Activated CD4-positive, CD25-positive, alpha-beta regulatory T cell (primary cell): ENCODE measurements at places on chromosomes 1 and 21.

DNA sequence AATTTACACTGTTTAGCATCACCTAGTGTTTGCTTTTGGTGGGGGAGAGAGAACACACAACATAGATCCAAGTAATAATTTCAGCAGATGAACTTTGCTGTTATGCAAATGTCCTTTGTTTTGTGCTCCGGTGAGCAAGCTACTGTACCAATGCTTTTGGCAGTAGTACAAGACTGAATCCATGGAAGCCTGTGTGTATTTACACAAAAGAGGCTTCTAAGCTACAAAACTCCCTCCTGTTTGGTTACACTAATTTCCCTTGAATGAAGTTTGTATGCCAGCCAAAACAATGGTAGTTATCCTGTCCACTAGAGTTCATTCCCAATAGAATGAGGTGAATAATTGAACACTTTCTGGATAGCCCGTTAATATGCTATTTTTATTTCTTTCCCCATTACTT, 320.5 kb downstream of the KCTD3 start:
- no peak for DNase-seq

DNA sequence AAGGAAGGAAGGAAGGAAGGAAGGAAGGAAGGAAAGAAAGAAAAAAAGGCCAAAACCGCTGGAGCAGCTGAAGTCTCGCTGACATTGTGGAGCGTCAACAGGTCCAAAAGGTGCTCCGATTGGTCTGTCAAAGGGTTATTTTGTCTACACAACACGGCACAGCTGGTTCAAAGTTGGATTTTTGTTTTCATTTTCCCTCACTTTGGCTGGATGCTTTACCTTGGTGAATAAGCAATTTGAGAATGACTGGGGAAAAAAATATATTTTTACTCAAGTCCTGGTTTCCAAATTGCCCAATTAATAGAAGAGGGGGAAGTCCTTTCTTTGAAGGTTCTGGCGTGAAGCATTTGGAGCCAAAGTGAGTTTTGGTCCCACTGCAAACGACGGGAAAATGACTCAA, 19.3 kb upstream of the PAX7 start:
- DNase-seq: no peak

GRCh38 chr1:9529190-9529589, 10.1 kb upstream of the SLC25A33 start:
- DNase-seq: no peak

- no peak for DNase-seq
Measured at GRCh38 chr1:197910120-197910991, 6.8 kb upstream of the LHX9 start.

DNA sequence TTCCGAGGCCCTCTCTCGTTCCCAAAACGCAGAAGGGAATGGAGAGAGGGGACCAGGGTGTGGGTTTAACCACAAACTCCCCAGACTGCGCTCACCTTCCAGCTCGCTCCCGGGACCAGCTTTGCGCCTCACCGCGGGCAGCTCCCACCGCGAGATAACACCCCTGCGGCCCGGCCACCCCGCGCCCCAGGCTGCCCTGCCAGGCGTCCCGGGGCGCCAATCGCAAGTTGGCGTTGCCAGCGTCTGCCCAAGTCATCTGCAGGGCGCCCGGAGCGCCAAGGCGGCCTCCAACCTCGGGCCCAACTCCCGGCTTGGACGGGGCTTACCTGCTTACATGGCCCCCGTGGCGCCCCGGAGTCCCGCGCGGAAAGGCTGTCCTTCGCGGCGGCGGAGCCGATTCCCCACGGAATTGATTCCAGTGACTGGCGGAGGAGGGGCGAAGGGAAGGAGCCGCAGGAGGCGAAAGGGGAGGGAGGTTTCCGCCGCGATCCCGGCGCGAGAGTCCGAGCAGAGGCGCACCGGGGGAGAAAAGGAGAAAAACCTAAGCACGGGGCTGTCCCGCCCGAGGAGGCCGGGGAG, 456 bp downstream of the PTPN14 start:
- DNase-seq: no peak

DNA sequence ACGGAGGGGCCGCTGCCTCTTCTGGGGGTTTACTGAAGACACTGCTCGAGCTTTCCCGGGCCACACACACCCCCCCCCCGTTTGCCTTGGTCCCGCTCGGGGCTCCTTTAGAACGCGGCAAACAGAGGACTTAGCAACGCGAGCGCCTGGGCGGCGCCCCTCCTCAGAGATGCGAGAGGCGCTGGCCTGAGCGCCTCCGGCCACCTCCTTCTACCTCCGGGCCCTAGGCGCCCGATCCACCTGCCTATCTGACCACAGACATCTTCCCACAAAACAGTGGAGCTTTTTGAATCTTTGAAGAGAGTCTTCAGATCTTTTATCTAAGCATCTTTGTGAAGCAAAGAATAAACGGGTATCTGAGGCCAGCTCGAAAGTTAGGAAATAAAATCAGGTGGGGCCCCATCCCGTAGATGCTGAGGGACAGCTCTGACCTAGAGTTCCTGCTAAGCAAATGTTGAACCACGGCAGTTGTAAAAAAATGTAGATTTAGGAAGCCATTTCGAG, 436 bp upstream of the TTLL7 start:
- no peak for DNase-seq

DNA sequence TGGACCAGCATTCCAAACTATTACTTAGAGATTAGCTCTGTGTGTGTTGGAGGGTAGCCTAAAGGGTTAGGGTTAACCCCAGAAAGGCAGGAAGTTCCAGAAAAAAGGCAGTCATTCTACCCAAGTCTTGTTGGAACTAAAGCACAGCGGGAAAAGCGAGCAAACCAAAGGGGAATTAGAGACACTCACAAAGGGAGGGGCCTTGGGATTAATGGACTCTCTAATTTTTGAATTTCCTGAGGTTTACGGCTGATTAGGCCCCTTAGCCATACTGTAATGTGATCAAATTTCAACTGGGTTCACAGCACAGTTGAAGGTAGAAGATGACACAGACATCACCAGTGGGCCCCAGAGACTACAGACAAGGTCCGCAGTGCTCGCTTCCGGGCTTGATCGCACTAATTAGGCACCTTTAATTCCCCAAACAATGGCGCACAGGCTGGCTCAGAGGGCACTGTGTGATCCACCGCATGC, 28.3 kb downstream of the CAPZB start:
- DNase-seq: no peak

DNA sequence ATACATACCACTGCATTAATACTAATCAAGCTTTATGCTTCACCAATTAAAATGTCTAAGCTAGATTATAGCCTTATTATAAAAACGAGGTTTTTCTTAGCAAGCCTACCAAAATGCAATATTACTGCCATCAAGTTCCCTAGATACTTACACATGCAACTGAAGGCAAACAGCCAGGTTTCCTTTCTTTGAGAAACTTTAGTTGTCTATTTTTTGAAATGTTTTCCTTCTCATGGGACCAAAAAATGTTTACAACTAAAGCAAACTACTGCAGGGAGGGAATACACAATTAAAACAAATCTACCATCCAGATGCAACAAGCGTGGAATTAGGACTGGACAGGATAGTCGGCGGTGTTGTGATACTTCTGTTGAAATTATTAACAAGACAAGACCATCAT, 1.3 kb downstream of the ZNF644 start:
- DNase-seq: no peak

GRCh38 chr1:174217248-174217647, 57.9 kb downstream of the RABGAP1L start:
- no peak for DNase-seq

DNA sequence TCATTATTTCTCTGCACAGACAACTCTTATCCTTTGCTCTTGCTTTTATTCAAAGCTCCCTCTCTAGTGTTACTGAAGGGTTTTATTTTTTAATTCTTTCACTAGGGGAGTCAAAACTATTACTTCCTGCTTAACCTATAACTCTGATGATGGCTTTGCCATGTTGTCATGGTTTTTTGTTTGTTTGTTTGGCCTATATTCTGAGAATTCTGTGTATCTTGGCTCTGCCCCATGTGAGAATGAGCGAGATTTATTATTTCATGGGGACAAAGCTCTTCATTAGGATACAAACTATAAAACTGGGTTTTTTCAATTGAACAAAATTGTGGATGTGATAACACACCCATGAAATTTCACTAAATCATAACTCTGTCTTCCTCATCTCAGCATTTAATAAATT, 190.5 kb upstream of the C1orf105 start:
- DNase-seq: no peak

DNA sequence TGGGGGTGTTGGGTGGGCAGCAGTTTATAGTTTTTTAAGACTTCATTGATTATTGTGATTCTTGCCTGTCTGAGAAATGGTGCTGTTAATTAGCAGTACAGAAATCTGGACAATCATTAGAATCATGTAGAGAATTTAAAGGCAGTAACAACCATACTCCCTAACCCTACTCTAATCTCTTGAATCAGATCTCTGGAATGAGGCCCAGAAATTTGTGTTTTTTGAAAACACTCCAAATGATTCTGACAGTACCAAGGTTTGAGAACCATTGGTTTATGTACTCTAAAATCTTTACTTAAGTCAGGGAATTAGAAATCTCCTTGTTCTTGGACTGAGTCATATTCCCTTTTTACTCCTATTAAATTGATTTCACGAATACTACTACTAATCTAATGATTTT, 24.0 kb downstream of the FNBP1L start:
- DNase-seq: no peak

DNA sequence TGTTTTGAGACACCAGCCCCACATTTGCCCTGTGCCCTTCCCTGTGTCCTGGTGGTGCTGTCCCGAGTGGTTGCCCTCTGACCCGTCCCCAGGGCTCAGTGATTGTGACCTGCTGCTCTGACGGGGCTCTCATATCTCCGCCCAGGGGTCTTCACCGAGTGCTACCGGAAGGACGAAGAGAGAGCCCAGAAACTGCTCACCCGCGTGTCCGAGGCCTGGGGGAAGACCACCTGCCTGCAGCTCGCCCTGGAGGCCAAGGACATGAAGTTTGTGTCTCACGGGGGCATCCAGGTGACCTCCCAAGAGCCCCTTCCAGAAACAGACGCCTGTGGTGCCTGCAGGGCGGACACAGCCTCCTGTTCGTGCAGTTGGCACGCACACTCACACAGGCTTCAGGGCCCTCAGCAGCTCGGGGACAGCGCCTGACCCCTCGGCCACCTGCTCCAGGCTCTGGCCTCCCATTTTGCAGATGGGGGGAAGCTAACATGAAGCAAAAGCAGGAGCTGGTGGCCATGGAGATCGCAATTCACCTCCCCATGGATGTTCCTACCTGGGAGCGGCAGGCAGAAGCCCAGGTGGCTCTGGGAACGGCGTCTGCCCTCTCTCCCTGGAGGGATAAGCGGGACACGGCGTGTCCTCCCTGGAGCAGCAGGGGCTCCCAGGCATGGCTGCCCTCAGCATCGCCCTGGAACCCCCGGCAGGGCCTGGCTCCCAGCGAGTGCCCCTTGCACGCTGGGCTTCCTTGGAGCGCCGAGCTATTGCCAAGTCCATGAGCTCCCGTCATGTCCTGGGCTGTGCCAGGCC, 45.9 kb downstream of the TRPM2 start:
- DNase-seq: no peak

DNA sequence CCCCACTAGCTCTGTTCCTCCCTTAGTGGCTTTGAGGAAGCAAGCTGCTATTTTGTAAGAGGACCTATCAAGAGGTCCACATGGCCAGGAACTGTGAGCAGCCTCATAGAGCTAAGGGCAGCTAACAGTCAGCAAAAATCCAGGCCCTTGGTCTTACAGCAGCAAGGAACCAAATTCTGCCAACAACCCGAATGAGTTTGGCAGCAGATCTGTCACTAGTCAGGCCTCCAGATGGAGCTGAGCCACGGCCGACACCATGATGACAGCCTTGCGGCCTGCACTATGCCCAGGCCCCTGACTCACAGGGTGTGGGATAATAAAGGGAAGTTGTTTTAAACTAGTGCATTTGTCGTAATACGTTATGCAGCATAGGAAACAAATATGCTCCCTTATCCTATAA, 28.0 kb upstream of the H3-3A start:
- DNase-seq: no peak

DNA sequence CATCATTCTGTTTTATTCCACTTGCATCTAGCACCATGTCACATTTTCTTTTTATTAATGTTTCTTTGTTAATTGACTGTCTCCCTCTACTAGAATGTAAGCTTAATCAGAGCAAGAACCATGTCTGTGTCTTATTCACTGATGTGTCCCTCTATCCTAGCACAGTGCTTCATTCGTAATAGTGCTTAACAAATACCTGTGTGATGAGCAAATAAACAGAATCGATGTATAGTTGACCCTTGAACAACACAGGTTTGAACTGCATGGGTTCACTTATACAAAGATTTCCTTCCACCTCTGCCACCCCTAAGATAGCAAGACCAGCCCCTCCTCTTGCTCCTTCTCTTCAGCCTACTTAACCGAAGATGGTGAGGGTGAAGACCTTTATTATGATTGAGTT, 42.9 kb upstream of the MAN1A2 start:
- DNase-seq: no peak

DNA sequence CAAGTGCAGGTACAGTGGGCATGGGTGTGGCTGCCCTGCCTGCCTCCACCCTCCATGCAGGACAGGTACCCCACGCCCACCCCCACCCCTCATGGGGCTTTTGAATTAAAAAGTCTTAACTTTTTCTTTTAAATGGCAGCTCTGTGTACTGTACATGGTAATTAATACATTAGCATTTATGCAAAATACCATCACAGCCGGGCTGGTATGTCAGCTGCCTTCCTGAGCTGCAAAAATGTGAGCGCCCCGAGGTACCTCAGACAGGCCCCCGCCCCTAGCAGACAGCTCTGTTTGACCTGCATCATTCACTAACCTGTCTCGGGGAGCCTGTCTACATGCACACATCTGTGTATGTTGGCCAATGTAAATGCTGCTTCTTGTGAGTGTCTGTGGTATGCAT, 42.2 kb upstream of the POU3F1 start:
- DNase-seq: no peak

DNA sequence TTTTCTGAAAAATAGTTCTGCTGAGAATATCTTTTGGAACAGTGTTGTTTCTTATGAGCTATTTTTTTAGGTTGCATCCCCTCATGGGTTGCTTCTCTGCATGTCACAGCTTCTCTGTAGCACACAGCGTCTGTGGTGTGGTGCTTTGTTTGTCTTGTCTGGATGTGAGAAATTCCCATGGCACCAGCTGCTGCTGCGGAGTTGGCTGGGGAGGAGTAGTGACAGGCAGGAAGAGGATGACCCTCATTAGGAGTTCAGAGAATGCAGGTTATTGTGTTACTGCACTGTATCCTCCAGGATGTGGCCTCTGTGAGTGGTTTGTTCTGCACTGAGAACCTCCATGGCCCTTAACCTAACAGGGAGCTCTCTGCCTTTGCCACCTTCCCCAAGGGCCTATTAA, 64.8 kb downstream of the TSEN15 start:
- DNase-seq: no peak

- DNase-seq: no peak
Measured at GRCh38 chr1:52877554-52877953, 35.0 kb downstream of the ZYG11A start.

DNA sequence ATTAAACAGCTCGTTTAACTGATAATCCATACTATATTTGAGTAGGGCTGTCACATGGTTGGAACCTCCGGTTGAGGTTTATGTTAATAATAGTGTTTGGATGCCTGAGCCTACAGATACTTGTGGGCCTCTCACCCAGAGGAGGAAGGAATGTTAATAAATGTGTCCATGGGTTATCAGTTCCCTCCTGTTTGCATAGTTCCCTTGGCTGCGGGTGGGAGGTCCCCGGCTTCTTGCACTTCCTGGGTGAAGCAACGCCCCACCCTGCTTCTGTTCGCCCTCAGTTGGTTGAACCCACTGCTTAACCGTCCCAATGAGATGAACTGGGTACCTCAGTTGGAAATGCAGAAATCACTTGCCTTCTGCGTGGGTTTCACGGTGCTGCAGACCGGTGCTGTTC, 23.6 kb upstream of the GBP1 start:
- DNase-seq: no peak
